ENCODE measurements at places on chromosomes 16 and 17. TPM values are rescaled to one million over a fixed set of nuclear protein-coding genes. Genes with fewer than 3 reads are reported as not detected.

Gene CCL4L2
- total RNA-seq: 21.2 TPM

Gene C16orf95
- 16.9 TPM for total RNA-seq

Gene VWA3A
- total RNA-seq: 0.11 TPM

Gene CACNG3
- not detected for total RNA-seq

Gene WSCD1
- not detected for total RNA-seq

Gene ATP1B2
- 0.25 TPM for total RNA-seq

Gene PPP1R27
- total RNA-seq: not detected

Gene CES1
- not detected for total RNA-seq

Gene PHB1
- total RNA-seq: 134 TPM

Gene PLEKHH3
- total RNA-seq: 2.9 TPM

Gene TMEM238L
- not detected for total RNA-seq

Gene UNC119
- total RNA-seq: 56.6 TPM

Gene MT4
- not detected for total RNA-seq

Gene CSHL1
- total RNA-seq: 0.31 TPM

Gene SOX9
- not detected for total RNA-seq

Gene ADAM11
- total RNA-seq: 0.25 TPM

Gene CCDC92B
- not detected for total RNA-seq

Gene KCNJ12
- not detected for total RNA-seq

Gene LGALS9B
- not detected for total RNA-seq

Gene ASGR1
- 3.9 TPM for total RNA-seq

Gene SLC6A4
- total RNA-seq: not detected

Gene CBFB
- total RNA-seq: 119 TPM

Gene EARS2
- 22.9 TPM for total RNA-seq

Gene SLC5A10
- total RNA-seq: not detected

Gene MYO15A
- 1.0 TPM for total RNA-seq

Gene NPIPB9
- total RNA-seq: 4.6 TPM

Gene ZNF205
- total RNA-seq: 0.18 TPM

Gene KRT20
- total RNA-seq: not detected
